SW480 (cell line): ENCODE measurements at places on chromosomes 2 and 18.

DNA sequence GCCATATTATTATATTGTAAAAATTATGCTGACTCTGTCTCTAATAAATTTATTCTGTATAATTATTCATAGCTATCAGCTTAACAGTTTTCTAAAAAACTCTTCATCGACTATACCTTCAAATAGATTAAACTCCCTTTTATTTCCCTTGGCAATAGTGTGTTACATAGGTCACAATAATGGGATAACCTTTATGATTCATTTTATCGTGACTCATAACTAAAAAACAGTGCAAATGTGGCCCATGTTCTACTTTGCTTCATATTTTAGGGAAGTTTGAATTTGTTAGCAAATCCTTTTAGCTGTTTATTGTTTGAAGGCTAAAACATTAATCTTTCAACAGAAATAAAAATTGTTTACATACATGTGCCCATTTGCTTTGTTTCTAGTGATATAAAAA lies 783.2 kb upstream of the CDH2 start:
- DNase-seq: no peak

DNA sequence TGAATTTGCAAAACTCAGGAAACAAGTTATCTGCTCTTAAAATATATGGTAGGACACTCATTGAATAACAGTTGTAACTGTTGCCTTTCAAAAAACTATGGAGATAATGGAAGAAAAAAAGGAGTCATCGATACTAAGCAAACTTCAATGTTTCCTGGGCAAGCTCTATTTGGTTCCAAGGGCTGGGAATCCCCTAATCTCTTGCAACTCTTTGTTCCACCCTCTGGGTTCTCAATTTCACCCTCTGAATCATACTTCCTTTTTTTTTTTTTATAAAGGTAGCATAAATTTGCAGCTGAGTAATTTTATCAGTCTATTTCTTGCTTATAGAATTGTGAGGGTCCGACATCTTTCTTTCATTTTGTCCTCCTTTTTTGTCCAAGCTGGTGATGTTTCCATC lies 36.7 kb downstream of the SLC9A4 start:
- DNase-seq: no peak

DNA sequence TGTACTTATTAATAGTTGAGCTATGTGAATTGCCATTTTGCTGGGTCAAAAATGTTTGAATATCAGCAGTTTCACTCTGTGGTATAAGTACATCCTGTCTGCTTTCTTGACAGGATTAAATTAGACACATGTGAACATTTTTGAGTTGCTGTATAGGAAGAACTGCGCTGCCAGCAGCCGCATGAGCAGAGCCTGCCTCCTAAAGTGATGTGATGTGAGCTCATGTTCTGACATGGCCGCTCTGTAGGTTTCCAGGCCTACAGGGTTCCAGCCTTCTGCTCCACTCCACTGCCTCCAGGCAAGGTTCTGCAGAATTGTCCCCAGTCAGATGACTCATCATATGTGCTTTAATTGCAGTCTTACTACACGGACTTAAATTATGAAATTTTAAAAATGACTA lies 119.7 kb upstream of the NFATC1 start:
- DNase-seq: no peak

DNA sequence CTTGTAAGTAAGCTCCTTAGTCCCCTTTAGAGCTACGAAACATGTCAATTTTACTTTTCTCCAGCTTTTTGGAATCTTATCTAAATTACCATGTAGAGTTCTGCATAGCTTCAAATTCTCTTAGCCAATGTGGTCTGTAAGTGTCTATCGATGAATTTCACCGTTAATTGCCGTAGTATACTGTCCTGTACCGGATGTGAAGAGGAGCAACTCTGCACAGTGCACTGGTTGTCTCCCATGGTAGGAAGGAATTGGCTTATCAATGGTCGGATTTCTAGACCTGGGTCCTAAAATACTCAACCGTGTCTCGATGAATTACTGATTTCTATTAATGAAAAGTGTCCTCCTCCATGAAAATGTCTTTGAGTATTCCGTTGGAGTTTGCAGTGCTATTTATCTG lies 1.9 kb downstream of the NOP58 start:
- DNase-seq: no peak

GRCh38 chr2:108923736-108924579 lies 65.1 kb downstream of the EDAR start:
- DNase-seq: no peak

DNA sequence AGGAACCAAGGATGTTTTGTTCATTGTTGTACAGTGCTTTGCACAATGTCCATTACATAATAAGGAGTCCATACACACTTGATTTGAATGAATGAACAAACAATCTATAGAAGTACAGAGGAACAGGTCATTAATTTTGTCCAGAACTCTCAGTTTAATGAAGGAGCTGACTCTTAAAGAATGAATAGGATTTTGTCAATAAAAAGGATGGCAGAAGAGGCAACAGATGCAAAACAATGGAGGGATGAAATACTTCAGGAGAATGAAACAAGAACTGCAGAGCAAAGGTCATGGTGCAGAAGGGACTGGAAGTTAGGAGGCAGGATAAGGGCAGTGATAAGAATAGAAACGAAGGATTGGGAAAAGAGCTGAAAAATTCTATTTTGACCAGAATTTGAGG lies 28.7 kb upstream of the COL5A2 start:
- DNase-seq: no peak

GRCh38 chr2:104851291-104852089 lies 2.4 kb upstream of the POU3F3 start:
- no peak for DNase-seq

- no peak for DNase-seq
These were observed 15.8 kb upstream of the PDIA6 start for GRCh38 chr2:10828346-10828745.

DNA sequence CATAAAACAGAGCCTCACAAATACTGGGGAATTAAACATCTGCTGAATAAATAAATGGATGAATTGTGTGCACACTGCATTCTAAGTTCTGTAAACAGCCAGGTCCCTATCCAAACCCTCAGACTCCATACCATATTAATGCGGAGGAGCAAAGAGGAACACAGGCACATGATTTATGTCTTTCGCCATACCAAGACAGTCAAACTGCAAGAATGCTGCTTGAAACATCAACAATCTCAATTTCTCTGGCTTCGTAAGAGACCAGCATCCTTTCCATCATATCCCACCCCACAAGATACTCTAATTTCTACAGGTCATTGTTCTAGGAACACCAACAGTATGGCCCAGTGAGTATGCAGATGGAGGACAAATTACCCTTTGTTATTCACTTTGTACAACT lies 15.0 kb downstream of the KANSL3 start:
- DNase-seq: no peak

- no peak for DNase-seq
These were observed 88.6 kb downstream of the SMAD7 start for GRCh38 chr18:48862132-48862531.

DNA sequence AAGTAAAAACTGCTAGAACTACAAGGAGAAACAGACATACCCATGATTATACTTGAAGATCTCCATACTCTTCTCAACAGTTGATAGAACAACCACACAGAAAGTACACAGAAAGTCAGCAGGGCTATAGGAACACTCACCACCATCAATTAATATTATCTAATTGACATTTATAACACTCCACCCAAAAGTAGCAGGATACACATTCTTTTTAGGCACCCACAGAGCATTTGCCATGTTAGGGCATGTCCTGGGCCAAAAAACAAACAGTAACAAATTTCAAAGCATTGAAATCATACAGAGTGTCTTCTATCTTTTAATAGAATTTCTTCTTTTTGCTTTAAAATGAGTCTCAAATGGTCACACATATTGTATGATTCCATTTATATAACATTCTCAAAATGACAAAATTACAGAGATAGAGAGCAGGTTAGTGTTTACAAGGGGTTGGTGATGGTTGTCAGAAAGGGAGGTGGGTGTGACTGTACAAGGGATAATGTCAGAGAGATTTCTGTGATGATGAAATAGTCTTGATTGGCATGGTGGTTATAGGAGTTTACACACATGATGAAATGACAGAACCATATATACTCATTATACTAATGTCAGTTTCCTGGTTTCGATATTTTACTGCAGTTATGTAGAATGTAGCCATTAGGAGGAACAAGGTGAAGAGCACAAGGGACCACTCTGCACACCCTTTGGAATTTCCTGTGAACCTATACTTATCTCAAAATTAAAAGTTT lies 82.8 kb downstream of the NCK2 start:
- no peak for DNase-seq

GRCh38 chr2:225013425-225014365 lies 28.6 kb downstream of the DOCK10 start:
- no peak for DNase-seq

DNA sequence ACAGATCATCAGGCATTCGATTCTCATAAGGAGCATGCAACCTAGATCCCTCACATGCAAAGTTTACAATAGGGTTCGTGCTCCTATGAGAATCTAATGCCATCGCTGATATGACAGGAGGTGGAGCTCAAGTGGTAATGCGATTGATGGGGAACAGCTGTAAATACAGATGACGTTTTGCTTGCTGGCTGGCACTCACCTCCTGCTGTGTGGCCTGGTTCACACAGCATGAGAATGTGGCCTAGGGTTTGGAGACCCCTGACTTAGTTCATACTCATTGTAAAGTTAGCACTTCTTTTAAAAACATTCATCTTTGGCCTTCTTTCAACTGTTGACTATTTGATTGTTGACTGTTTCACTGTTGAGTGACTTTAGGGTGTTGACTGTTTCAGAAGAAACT lies 8.7 kb upstream of the CHMP1B start:
- DNase-seq: no peak

GRCh38 chr2:13089971-13090370 lies 373.2 kb downstream of the TRIB2 start:
- DNase-seq: no peak

DNA sequence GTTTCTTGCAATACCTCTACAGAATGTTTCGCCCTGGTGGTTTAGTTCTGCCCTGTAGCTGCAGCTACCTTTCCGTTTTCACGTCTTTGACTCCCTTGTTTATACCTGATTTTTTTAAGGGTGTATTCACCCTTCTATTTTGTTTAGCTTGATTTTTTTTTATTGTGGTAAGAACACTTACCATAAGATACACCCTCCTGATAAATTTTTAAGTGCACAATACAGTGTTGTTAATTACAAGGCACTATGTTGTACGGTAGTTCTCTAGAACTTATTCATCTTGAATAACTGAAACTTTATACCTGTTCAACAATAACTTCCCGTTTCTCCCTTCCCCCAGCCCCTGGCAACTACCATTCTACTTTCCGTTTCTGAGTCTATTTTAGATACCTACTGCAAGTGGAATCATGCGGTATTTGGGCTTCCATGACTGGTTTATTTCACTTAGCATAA lies 48.9 kb upstream of the NABP1 start:
- no peak for DNase-seq

DNA sequence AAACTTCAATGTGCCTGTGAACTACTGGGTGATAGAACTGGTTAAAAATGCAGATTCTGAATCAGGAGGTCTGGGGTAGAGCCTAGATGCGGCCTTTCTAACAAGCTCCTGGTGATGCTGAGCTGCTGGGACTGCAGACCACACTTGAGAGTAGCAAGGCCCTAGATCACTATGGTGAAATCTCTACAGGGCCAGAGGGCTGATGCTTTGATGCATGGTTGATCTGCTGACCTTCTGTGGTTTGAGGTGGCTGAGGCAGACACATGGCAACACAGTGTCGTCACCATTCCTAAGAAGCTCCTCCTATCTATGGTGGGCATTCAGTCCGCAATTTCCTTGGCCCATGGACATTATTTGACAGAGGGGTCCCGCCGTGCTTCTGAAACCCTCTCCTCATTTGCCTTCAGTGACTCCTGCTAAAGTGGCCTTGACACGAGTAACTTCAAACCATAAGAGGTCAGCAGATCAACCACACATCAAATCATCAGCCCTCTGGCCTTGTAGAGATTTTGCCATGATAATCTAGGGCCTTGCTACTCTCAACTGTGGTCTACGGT lies 19.8 kb downstream of the CCDC68 start:
- no peak for DNase-seq

GRCh38 chr2:233979748-233980147 lies 62.6 kb downstream of the TRPM8 start:
- DNase-seq: no peak

- no peak for DNase-seq
These were observed 65.1 kb downstream of the TFCP2L1 start for GRCh38 chr2:121219866-121220265.

GRCh38 chr2:169046440-169047151 lies 15.5 kb upstream of the ABCB11 start:
- DNase-seq: no peak

GRCh38 chr2:160289831-160290230 lies 89.8 kb upstream of the ITGB6 start:
- no peak for DNase-seq

DNA sequence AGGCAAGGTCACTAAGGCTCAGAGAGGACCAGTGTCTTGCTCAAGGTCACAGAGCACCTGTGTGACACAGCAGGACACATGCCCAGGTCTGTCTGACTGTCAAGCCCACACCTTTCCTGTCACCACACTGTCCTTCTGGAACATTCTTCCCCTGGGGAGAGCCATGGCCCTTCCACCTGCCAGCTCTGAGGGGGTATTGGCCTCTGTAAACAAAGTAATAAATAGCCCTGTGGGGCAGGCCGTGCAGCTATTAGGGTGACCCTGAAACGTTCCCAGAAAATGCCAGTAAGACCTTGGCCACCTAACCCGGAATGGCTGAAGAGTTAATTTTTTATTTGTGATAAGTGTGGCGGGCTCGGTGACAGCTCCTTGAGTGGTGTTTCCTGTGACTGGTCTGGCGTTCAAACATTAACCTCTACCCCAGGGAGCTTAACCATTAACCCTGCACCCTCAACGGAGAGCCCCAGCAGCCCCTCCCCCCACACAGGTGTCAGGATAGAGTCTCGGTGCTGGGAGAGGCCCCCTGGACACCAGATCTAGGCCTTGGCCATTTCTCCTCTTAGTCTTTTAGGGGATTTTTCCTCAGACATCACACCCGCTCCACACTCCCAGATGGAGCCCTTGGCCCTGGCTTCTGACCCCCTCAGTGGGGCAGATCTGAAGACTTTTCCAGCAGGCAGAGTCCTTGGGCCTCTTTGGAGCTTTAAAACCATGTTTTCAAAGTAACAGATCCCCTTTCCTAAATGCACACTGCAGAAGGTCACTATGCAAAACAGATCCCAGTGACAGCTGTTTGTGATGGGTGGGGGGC lies 36.6 kb downstream of the SCTR start:
- DNase-seq: peak; percentile 46

DNA sequence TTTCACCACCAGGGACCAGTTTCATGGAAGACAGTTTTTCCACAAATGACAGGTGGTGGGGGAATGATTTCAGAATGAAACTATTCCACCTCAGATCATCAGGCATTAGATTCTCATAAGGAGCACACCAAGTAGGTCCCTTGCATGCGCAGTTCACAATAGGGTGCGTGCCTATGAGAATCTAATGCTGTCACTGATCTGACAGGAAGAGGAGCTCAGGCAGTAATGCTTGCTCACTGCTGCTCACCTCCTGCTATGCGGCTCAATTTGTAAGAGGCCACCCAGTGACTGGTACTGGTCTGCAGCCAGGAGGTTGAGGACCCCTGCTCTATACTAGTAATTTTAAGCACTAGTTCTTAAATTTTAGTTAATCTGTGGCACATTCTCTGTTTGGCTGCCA lies 107.8 kb downstream of the IKZF2 start:
- no peak for DNase-seq
